Foreskin keratinocyte (primary cell): ENCODE measurements at places on chromosomes 1 and 21. TPM values are rescaled to one million over a fixed set of nuclear protein-coding genes. Genes with fewer than 3 reads are reported as not detected.

The ANGPTL7 gene
- not detected in 2 replicates for total RNA-seq

The S1PR1 gene
- total RNA-seq = 16.9 and 24.9 TPM in 2 replicates

The C1orf226 gene
- 0.71 TPM in 2 replicates for total RNA-seq

The PADI6 gene
- total RNA-seq = not detected in 2 replicates

The C1QC gene
- total RNA-seq = not detected in 2 replicates

The SH3BP5L gene
- total RNA-seq = 16.8 and 18.5 TPM in 2 replicates

DNA sequence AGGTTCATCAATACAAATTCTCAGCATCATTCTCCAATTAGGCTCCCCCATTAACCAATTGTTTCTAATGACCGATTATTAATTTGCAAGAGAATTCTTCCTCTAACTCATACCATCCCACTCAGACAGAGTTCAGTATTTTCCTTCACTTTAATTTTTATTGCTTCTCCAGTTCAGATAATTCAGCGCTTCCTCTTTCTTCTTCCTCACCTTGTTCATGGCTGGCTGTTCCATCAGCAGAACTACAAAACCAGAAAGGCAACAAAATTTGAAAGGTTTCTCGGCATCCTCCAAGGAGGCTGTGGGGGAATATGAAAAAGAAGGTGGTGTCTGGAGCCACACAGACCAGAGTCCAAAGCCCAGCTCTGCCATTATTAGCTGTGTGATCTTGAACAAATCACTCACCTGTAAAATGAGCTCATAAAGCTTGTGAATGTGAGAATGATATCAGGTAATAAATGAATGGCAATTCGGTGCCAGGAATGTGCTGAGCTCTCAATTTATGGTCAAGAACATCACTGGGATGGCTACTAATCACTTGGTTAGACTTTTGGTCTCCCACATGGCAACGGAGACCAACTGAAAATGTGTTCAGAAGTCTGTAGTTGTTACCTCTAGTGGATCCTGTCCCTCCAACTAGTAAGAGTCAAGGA is 11.7 kb upstream of the ZNF436 start:
- no peak for DNase-seq

GRCh38 chr1:179714623-179715022 is 28.5 kb upstream of the FAM163A start:
- no peak for DNase-seq

GRCh38 chr1:112501810-112502641 is 6.7 kb upstream of the WNT2B start:
- peak; percentile 45 for DNase-seq

- no peak for DNase-seq
These were observed 35.0 kb upstream of the SLC35A3 start for GRCh38 chr1:99934801-99935200.

DNA sequence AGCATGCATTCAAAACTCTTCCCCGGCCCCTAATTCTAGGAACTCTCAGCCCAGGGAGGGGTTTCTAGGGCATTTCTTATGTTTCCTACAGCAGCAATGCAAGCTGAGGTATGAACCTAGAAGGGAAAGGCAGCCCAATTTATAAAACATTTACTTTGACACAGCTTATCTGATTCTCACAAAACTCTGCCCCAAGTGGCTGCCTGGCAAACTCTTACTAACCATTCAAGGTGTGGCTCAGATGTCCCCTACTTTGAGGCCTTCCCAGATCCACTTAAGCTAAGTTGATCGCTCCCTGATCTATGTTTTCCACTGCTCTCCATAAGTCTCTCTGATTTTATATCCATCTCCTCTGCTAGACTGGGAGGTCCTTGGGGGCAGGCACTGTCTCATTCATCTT is 35.4 kb downstream of the AK2 start:
- DNase-seq = no peak

DNA sequence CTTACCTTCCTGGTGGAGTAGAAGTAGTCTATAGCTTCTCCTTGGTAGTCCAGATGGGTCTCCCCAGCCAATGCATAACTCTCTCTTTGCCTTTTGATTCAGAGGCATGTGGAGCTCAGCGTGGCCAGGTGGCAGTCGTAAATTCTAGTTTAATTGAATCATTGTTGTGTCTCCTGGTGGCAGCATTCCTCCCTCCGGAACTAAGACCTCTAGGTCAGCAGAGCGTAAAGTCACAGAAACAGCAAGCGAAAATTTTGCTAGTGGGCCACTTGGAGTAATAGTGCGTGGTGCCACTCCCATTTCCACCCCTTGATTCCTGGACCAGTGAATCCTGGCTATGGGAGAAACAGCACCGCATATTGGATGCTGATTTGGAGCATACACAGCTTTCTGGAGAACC is 3.9 kb upstream of the TMPRSS2 start:
- DNase-seq = no peak

- DNase-seq = no peak
These were observed 54.8 kb downstream of the CTTNBP2NL start for GRCh38 chr1:112450773-112451172.

DNA sequence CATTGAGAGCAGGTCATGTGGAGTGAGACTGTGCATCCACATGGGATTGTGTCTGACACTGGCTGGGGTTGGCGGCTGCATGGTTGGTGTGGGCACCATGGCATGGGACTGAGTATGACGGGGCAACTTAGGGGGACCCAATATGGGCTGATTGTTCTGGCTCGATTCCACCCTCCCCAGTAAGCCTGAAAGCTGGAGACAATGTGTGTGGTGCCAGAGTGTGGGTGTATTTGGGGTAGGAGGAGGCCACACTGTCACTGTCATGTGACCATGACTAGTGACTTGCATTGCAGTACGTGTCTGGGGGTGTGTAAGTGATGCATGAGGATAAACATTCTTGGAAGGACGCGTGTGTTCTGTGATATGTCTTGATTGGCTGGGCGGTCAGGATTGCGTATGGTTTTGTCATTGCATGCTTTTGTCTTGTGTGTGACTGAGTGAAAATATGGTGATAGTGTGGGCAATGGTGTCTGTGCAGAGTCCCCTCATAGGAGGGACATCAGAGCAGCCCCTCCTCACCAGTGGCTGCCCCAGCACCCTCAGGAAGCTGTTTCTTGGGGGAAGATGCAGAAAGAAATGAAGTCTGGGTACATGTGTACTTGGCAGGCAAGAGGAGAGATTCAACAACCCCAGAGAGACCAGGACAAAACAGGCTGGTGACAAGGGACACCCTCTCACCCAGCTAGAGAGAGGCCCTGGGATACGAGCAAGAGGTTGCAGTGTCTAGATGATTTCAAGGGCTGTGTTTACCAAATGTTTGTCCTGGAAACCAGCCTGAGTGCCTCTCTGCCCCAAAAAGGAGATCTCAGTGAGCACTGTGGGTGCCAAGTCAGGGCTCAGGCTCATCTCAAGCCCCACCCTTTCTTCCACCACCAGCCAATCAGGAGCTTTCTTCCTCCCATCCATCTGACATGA is 36.3 kb downstream of the SDC3 start:
- DNase-seq = no peak

DNA sequence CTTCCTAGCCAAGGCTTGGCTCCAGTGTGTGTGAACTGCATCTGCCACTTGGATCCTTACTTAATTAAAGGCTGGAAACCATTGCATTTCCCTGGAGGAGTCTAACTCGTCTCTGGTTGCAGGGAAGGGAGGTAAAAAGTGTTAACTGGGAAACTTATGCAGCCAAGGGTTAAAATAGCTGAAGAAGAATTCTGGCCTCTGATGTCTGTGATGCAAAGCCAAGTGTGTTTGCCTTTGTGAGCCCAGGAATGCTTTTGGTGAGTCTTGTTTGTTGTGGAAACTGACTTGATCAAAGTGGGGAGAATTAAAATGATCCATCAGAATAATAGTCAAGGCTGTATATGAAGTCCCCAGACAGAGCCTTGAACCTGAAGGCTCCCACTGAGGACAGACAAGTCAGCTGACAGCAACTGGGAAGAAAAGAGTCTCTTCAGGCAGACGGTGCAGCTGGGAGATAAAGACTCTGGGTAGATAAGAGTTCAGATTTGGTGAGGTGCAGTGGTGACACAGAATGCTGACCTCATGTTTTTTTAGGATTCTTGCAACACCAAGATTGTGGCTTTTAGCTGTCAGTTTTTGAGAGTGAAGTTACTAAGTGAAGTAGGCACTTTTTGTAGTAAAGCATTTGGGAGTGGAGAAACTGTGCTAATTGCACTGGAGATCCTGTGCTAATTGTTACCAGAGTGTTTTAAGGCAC is 59.5 kb upstream of the WLS start:
- DNase-seq = no peak

- peak; percentile 95 for DNase-seq
These were observed 106.5 kb upstream of the SLC44A3 start for GRCh38 chr1:94713472-94714141.

DNA sequence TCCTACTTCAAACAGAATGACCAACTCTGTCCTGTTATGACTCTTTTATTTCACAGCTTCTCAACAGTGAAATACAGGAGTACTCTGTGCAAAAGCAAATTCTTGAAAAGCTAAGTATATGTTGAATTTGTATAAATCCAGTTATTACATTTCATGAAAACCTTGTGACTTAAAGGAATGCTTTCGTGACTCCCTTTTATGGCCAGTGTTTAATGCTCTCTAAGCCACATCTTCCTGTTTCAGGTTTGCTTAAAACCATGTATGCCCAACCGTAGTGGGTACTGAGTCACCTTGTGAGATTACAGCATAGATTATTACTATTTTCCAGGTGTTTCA is 40.2 kb upstream of the KIF1B start:
- peak; percentile 35 for DNase-seq

GRCh38 chr1:41516168-41517061 is 31.9 kb upstream of the EDN2 start:
- DNase-seq = peak; percentile 55

DNA sequence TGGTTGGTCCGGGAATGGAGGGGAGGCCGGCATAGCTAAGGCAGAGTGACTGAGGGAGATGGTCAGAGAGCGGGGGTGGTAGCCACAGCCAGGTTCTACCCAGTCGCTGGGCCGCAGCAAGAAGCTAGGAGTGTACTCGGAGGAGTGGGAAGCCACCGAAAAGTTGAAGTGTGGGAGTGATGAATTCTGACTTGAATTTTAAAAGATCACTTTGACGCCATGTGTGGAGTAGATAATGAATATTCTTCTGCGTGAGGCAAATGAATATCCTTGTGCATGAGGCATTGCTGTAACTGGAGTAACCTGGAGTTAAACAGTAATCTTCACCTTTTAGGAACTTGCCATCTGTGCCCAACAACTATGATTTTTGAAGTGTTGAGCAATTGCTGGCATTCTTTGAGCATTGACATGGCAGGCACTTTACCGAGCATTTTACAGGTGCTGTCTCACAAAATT is 6.9 kb downstream of the CTPS1 start:
- DNase-seq = no peak

DNA sequence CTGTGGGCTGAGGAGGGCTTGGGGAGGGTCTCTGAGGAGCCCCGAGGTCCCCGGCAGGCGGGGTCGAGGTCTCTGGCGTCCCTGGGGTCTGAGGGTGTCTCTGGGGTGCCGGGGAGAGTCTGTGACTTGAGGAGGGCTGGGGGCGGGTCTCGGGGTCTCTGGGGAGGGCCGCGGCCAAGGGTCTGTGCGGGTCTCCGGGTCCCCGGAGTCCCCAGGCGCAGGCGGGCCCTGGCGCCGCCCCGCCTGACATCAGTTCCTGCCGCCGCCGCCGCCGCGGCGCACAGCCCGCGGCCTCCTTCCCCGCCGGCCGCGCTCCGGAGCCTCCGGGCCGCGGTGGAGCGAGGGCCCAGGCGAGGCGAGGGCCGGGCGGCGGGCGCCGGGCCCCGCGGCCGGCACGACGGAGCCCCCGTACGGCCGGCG is at the start of gene PLEKHM2:
Gene PLEKHM2, plus strand, starts transcription at position 279 of the 420 bp plus-strand sequence. CDS start 239 bp downstream, outside the sequence.
- no peak for DNase-seq

DNA sequence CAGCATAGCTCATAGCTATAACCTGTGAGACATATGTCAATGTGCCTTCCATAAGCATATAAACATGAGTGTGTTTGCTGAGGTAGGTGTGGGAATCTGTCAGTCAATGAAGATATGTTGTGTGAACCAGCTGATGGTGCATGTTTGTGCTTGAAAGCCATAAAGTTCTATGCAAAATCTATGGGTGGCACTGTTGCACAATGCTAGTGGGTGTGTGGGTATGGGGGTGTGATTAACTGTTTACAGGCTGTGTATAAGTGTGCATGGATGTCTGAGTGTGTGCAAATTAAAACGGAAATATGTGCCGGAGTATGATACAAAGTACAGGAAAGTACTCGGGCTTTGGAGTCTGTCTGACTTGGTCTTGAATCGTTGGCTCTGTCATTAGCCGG is 1.0 kb upstream of the ATP2B4 start:
- DNase-seq = peak; percentile 95

DNA sequence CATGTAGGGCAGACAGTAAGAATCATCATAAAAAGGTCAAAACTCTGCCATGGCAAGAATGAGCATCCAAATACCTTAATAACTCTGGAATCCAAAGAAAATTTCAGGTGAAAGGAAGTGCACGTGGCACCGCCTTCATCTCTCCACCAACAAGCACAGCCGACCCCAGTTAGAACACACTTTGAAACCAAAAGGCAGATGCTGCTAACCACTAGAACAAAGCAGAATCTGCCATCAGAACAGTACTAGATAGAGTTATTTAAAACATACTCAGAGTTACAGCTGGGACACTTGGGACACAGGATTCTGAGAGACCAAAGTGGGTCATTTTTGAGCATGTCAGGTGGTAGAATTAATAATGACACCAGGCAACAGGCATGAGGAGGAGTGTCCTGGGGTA is 106.7 kb upstream of the SOD1 start:
- DNase-seq = no peak

DNA sequence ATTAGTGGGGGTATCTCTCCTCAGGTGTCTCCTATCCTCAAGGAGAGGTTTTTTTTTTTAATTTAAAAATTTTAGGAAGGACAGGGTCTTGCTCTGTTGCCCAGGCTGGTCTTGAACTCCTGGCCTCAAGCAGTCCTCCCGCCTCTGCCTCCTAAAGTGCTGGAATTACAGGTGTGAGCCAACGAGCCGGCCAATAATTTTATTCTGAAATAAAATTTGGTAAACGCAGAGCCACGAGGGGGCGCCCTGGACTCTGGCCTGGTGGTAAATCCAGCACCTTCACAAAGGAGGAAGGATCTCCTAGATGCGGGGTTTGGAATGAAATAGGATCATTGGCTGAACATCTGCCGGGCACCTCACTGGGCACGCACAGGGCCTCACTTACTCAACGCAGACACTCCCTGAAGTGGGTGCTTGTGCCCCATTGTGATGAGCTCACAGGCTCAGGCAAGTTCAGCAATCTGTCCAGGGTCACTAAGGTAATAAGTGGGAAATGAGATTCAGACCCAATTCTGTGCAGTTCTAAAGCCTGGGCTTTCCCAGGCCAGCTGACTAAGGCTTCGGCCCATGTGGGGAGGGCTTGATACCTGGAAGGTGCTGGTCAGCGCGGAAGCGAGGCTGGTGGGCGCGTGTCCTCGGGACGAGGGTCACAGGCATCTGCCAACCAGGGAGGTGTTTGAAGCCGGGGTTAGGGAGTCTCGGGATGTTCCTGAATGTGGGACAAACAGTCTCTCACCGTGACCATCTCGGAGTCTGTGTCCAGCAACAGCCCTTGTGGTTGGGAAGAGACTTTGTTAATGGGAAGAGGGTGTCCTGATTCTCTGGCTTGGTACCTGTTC is 32.7 kb upstream of the ETV3 start:
- no peak for DNase-seq

- no peak for DNase-seq
These were observed 7.7 kb upstream of the LAMB3 start for GRCh38 chr1:209659909-209660308.

- no peak for DNase-seq
These were observed 166.1 kb downstream of the RERE start for GRCh38 chr1:8651236-8651890.
